ENCODE measurements at places on chromosomes 3 and 15.

DNA sequence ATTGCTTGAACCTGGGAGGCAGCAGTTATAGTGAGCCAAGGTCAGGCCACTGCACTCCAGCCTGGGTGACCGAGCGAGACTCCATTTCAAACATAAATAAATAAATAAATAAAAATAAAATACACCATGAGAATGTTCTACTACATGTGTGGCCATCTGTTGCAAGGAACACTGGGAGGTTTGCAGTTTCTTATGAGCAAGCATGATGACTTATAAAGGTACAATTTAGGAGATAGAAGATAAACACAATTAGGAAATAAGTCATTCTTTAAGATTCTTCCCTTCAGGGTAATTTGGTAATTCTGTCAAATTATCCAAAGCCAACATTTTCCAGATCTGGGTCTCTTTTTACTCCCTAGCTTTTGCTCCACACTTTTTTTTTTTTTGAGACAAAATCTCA lies 13.4 kb downstream of the HTR3C start:
- DNase-seq = no peak

GRCh38 chr3:149736175-149736952 lies 15.9 kb downstream of the COMMD2 start:
- no peak for DNase-seq

GRCh38 chr3:60758171-60758570 lies 493.1 kb downstream of the FHIT start:
- DNase-seq = no peak

- DNase-seq = no peak
These were observed 27.5 kb downstream of the PLSCR5 start for GRCh38 chr3:146577662-146578061.

DNA sequence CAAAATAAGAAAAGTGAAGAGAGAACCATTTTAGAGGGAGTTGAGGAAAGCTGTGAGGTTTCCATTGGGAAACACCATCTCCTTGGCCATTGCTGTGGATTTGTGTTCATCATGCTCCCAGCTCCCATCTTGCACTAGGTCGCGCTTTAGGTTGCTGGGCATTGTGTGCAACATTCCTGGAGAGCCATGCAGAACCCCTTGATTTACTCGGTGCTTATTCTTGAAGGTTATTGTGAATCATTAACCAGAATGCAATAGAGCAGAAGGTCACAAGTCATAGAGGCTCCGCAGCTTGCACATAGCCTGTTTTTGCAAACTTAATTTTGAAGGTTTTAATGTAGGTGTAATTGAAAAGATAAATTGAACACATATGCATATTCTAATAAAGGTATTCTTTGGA lies 239.2 kb upstream of the IL12A start:
- no peak for DNase-seq

- DNase-seq = no peak
These were observed 319.4 kb downstream of the PLCL2 start for GRCh38 chr3:17204049-17204650.

GRCh38 chr3:149095487-149095886 lies 9.2 kb upstream of the HLTF start:
- DNase-seq = no peak

- no peak for DNase-seq
These were observed 108.4 kb downstream of the LSM3 start for GRCh38 chr3:14286887-14287500.

DNA sequence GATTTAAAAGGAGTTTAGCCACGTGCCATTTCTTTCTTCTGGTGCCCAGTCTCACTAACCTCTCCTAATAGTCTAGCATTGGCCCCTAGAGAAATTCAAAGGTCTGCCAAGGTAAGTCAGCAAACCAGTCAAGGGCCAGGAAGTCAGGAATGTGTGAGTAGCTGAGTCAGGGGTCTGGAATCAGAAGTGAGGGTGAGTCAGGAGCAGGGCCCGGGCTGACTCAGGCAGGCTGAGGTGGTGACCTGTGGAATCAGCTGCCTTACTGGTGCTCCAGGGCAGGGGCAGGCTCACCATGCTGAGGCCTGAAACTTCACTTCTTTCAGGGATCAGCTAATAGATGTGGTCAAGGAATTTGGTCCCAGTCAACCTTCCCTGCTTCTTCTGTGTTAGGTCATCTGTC lies 105.8 kb upstream of the MYZAP start:
- no peak for DNase-seq

- no peak for DNase-seq
These were observed 181.3 kb upstream of the EIF1B start for GRCh38 chr3:40128166-40128565.

GRCh38 chr3:28576614-28577200 lies 228.1 kb upstream of the AZI2 start:
- DNase-seq = no peak

DNA sequence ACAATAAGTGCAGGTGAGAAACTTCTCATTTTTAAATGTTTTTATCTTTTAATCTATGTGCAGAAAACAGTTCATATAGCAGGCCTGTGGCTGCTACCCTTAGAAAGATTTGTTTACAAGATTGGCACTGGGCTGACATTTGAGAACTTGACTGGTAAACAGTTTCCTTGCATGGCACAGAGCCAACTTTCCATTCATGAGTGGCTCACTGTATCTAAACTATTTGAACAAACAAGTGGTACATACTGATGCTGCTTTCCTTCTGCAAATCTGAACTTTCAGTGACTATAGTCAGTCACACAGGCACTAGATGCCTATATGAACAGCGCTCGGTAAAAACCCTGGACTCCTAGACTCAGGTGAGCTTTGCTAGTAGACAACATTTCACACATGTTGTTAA lies 6.3 kb upstream of the GTPBP8 start:
- no peak for DNase-seq

- no peak for DNase-seq
These were observed 848.0 kb downstream of the TUSC7 start for GRCh38 chr3:117557464-117558090.

DNA sequence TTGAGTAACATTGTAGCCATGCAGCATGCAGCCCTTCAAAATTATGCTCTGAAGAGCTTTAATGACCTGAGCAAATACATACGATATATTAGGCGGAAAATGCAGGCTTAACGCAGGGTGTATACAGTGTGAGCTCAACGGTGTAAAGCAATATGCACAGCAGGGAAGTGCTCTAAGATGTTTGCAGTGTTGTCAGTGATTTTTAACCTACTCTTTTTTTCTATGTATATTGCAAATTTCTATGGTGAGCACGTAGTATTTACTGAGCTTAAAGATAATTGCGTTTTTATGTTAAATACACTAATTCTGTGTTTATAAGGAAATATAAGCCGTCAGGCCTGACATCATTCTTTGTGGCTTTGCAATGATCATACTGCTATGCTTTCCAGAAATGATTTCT lies 42.1 kb downstream of the DGKG start:
- no peak for DNase-seq

DNA sequence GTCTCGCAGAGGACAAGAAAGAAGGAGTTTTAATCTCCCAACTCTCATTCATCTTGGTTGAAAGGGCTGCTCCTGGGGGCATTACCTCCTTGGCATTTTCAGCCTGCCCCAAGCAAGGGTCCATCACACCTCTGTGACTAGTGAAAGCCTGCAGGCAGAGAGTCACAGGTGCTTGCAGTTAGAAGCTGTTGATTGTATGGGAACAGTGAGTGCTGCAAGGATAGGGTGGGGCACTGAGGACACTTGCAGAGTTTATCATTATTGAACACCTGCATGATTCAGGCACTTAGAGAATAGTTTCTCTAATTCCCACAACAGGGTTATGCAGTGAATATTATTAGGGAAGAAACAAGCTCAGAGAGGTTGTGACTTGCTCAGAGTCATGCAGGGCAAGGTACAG lies 41.7 kb upstream of the IGF2BP2 start:
- no peak for DNase-seq

All from stimulated activated CD4-positive, alpha-beta T cell treated with anti-CD3 and anti-CD28 coated beads, TNF-alpha, amount 100 ng/mL, for 24 hours (primary cell).